GM23338 (cell line): ENCODE measurements at places on chromosomes 12 and 14.

DNA sequence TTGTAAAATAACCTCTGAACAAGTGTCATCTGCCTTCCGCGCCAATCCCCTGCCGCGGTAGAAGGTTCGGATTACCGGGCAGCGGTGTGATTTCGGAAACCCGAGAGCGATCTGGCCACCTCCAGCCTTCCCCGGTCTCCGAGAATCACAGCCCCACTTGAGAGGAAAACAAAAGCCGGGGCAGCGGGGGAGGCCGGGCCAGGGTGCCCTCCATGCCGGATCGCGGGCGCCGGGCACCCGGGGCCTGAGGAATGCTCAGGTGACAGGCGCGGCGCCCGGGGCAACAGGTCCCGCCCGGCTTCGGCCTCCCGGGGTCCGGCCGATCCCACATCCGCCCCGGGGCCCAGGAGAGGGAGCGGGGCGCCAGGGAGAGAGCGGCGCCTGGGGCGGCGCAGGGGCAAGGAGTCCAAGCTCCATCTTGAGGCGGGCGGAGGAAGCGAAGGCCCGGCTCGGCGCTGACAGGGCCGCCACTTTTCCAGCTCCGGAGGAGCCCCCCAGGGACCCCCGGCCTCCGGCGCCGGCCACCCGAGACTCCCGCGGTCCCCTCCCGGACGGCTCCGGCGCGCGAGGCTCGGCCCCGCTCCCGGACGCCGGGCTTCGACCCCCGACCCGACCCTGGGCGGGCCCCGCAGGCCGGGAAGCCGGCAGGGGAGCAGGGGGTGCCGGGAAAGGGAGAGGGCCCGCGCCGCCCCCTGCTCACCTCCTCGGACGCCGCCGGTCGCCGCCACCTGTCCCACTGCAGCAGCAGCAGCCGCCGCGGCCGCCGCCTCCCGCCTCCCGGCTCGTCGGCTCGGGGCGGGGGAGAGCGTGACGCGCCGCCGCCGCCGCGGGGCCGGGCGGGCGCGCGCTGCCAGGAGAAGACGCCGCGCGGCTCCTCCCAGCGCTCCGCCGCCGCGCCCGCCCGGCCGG, at the start of gene CLIP1:
CLIP1 (minus strand) TSS at position 849 of the 909 bp plus-strand sequence. CDS start 42,217 bp downstream, outside the sequence.
- peak within 1 kb of the TSS; percentile 76 for H3K27ac ChIP-seq
- DNase-seq = peak; percentile 84
- peaks cover 17% of the 10 kb centered on the region; the same call in 1 of the 2 replicates for H3K27me3 ChIP-seq
- H3K36me3 ChIP-seq = no peaks in the 10 kb centered on the region
- H3K4me1 ChIP-seq = peaks cover 14% of the 10 kb centered on the region
- peak within 1 kb of the TSS; percentile 93 for H3K4me3 ChIP-seq

- H3K36me3 ChIP-seq = no peaks in the 10 kb centered on the region
- H3K4me3 ChIP-seq = no peak overlapping the region
- no peaks in the 10 kb centered on the region for H3K4me1 ChIP-seq
Observed at GRCh38 chr12:125167658-125168057, 102.4 kb downstream of the AACS start.

DNA sequence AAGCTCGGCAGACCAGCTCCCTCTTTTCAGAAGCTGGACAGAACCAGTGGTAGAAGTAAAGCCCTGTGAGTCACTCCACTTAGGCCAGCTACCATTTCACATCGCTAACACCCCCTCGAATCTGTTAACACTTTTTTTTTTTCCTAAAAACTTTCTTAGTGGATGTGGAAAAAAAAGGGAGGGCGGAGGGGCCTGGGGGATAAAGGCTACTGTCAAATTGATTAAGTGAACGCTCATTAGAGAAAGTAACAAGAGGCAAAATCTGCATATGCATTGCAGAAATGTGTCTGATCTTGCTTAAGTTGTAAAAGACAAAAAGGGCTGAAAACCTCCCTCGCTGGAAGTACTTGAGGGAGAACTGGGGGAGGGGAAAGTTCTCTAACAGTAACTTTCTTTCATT, 86.6 kb upstream of the OTX2 start:
- H3K27ac ChIP-seq = no peak overlapping the region
- peaks cover 68% of the 10 kb centered on the region for H3K27me3 ChIP-seq
- peak overlapping the region; percentile 18; the same call in 1 of the 2 replicates for H3K4me3 ChIP-seq
- no peaks in the 10 kb centered on the region for H3K36me3 ChIP-seq
- H3K4me1 ChIP-seq = peaks cover 74% of the 10 kb centered on the region

DNA sequence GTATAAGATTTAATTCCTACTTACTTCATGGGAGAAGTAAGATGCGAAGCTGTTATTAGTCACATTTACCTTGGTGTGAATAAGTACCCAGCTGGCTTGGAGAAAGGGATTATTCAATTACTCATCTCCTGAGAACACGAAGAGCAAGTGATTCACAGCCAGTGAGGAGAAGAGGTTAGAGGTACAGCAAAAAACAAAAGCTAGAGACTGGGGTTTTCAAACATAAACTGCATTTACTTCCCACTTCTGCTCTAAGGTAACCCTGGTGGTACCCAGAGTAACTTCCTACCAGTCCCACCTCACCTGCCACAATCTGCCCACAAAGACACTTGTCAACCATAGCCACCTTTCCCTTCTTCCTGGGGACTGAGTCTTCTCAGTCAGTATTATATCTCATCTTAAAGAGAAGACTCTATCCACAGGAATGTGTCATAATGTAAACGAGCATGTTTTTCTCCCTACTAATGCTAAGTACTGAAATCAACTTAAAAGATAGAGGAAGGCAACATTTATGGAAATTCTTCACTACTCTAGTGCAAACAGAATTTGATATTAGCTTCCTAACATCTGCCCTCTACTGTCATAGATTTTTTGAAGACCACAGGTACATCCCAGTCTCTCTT, 6.0 kb upstream of the IL22 start:
- H3K4me3 ChIP-seq = no peak overlapping the region
- H3K4me1 ChIP-seq = peaks cover 20% of the 10 kb centered on the region
- DNase-seq = no peak
- no peak overlapping the region for H3K27ac ChIP-seq
- no peaks in the 10 kb centered on the region for H3K36me3 ChIP-seq

- no peak for DNase-seq
- H3K36me3 ChIP-seq = no peaks in the 10 kb centered on the region
- peaks cover 54% of the 10 kb centered on the region for H3K4me1 ChIP-seq
- H3K4me3 ChIP-seq = peak overlapping the region; percentile 50
Observed at GRCh38 chr14:77031759-77032490, 3.4 kb upstream of the IRF2BPL start.

- H3K27me3 ChIP-seq = no peaks in the 10 kb centered on the region
- H3K4me1 ChIP-seq = no peaks in the 10 kb centered on the region
- no peak for DNase-seq
- no peak overlapping the region for H3K27ac ChIP-seq
Observed at GRCh38 chr14:53391156-53391555, 238.0 kb upstream of the DDHD1 start.

DNA sequence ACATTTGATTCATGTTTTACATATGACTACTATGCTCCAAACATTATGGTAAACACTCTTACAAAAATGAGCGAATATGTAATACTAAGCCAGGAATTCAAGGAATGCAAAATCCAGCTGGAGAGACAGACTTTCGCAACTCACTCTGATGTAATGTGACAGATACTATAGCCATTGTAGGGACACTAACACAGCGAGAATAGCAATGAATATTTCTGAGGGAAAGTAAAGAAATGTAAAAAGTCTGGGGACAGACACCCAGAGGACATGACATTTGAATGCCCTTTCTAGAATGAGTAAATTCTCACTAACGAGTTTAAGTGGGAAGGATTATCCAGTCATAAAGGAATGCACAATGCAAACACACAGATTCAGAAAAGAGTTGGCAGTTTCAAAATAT, 121.9 kb downstream of the PIK3C2G start:
- H3K4me3 ChIP-seq = no peak overlapping the region
- DNase-seq = peak; percentile 52
- H3K36me3 ChIP-seq = no peaks in the 10 kb centered on the region; the same call in 1 of the 2 replicates
- no peak overlapping the region; the same call in 1 of the 2 replicates for H3K27ac ChIP-seq

DNA sequence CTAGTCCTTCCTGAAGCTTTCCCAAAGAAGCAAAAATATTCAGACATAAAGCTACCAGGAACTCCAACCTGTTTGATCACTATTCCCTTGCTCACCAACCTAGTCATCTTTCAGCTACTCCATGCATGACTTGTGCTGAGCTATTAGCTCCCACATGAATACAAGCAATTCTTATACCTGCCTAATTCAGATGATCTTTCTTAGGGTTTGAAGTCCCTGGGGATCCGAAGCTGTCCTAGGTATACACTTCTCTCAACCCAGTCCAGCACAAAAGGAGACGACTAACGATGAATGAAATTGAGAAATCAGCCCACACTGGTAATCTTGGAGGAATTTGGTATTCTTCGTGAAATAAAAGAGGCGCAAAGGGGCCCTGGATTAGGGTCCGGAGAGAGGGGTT, 631 bp upstream of the PTGR2 start:
- H3K36me3 ChIP-seq = no peaks in the 10 kb centered on the region
- H3K4me3 ChIP-seq = peak overlapping the region; percentile 74
- DNase-seq = no peak
- H3K4me1 ChIP-seq = peaks cover 6% of the 10 kb centered on the region
- H3K27me3 ChIP-seq = no peaks in the 10 kb centered on the region
- H3K27ac ChIP-seq = peak overlapping the region; percentile 61; the same call in 1 of the 2 replicates
